ENCODE measurements at places on chromosomes 4 and X.
A peak's percentile ranks its signal among the peaks of the same experiment; 100 is the strongest.

GRCh38 chr4:5292101-5292500, 240.8 kb downstream of the STK32B start:
- no peak for DNase-seq

- DNase-seq = no peak
Measured at GRCh38 chrX:123720486-123720885, 12.4 kb downstream of the THOC2 start.

GRCh38 chr4:79015411-79015810, 76.2 kb upstream of the PAQR3 start:
- no peak for DNase-seq

DNA sequence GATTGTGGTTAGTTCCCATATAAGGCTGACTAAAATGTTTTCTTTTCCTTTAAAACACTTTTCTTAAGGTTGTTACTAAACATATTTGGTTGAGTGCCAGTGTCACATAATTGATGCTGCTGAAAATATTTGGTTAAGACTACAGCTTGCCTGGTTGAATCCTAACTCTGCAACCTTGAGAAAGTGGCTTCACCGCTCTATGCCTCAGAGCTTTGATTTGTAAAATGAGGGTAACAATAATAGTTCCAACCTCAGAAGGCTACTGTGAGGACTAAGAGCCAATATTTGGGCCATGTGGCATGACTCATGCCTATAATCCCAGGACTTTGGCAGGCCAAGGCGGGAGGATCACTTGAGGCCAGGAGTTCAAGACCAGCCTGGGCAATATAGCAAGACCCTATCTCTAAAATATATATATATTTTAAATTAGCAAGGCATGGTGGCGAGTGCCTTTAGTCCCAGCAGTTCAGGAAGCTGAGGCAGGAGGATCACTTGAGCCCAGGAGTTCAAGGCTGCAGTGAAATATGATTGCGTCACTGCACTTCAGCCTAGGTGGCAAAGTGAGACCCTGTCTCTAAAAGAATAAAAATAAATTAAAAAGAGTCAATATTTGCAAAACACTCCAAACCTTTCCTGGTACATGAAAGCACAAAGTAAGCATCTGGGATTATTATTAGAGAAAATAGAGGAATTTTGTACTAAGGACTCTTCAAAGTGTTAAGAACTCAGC, 7.1 kb upstream of the NEIL3 start:
- DNase-seq = no peak

- no peak for DNase-seq
Measured at GRCh38 chr4:62231994-62232393, 1031.9 kb downstream of the ADGRL3 start.

DNA sequence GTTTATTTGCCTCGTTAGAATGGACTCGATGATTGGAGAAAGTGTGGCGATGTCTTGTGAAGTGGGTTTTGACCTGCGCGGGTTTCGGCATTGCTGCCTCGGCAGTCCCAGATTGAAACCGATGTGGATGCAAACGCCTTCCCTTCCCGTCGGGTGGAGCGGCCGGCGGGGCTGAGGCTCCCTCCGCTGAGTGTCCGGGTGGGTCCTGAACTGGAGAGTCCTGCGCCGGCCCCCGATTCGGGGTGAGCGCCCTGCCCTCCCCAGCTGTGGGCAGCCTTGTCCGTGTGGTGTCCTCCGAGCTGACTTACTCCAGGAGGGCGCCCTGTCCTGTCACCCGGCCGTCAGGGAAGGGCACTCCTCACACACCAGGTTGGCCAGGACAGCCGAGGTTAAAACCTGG, 75.3 kb upstream of the PSAPL1 start:
- no peak for DNase-seq

DNA sequence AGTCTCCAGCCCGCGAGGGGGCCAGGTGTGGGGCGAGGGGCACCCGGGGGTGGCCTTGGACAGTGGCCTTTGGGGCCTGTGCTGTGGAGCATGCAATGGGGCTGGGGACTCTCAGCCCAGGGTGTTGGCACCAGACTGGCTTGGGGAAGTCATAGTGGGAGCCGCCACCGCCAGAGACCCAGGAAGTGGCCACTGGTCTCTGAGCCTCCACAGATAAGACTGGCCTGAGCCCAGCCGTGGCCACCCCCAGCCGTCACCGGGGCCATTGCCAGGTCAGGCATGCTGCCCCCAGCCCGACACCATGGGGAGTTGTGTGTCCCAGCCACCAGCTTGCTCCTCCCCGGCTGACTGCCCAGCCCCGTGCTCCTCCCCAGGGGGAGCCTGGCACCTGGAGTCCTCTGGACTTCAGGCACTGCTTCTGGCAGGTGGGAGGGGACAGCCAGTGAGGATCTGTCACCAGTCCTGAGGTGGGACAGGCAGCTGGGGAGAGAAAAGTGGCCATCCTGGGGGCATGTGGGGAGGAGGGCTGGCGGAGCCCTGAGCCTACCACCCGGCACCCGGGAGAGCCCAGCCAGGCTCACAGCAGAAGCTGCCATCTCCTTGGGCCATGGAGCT, 32.5 kb downstream of the TACC3 start:
- DNase-seq = no peak

- DNase-seq = no peak
Measured at GRCh38 chrX:55754861-55755294, 37.3 kb downstream of the RRAGB start.

- DNase-seq = no peak
Measured at GRCh38 chrX:55521687-55522086, 32.0 kb upstream of the USP51 start.

- no peak for DNase-seq
Measured at GRCh38 chrX:9913146-9913433, 54.1 kb upstream of the CLDN34 start.

GRCh38 chr4:149781150-149781549, 34.5 kb downstream of the IQCM start:
- DNase-seq = no peak

GRCh38 chr4:101833480-101833879, 43.0 kb downstream of the BANK1 start:
- no peak for DNase-seq

- DNase-seq = peak; percentile 94
Measured at GRCh38 chr4:75289914-75290582, 224.2 kb downstream of the RCHY1 start.

DNA sequence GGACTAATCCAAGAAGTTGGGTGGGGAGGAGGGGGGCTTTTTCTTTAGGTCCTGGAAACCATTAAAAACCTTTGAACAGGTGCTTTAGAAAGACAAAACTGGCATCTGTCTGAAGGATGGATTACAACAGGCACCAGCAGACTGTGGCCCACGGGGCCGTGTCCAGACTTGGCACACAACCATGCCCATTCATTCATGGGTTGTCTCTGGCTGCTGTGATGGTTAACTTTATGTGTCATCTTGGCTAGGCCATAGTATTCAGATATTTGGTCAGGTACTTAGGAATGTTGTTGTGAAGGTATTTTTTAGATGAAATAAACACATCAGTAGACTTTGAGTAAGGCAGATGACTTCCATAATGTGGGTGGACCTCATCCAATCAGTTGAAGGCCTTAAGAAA, 45.5 kb downstream of the TBL1X start:
- no peak for DNase-seq

DNA sequence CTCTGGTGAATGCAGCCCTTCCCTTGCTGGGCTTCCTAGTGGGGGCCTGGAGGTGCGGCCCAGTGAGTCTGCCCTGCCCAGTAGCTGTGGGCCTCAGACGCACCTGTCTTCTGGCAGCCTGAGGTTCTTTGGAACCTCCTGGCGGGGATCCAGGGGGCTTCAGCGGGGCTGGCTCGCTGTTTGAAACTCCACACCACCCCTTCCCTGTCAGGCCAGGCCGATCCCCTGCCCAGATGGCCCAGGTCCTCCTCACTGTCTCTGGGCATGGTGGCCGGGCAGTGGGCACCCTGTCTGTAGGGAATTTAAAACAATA, 10.7 kb upstream of the NKX1-1 start:
- no peak for DNase-seq

GRCh38 chr4:100086766-100087431, 103.4 kb downstream of the DDIT4L start:
- DNase-seq = no peak

DNA sequence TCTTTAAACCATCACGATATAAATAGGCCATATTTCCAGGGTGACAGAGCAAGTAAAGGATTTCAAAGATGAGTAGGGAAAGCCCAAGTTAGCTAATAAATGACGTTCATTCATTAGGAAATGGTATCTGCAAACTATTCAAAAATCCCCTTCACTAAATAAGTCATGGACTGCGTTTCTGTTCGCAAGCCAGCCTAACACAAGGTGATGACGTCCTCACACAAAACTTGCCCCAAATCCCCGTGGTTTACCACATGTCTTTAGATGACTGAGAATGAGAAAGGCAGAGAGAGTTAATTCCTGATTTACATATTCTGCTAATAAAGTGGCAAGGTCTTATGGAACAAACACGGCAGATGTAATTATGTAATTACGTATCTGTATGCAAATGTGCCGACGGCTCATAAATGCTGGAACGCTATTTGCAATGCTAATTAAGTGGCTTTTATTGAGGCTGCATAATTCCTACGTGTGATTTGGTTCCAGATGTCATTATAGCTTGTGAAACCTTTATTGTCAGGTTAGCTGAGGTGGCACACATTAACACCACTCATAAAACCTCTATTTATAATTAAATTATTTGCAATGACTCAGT, 437.7 kb upstream of the FRG1 start:
- DNase-seq = no peak

- DNase-seq = no peak
Measured at GRCh38 chrX:151988706-151989299, 14.3 kb upstream of the GABRE start.

GRCh38 chr4:3685081-3685645, 81.0 kb upstream of the ADRA2C start:
- no peak for DNase-seq

DNA sequence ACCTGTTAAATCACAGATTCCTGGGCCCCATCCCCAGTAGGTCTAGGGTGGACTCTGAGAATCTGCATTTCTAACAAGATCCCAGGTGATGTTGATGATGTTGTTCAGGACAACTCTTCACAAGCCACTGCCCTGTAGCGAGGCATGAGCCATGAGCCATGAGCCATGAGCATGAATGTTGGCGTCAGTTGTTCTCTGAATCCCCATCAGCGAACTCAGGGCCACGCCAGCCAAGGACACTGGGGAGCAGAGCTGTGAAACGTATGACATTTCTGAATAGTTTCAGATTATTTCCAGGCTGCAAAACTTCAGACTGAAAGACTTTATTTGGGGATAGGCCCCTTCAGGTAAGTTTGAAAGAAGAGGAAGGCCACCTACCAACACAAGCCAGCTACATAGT, 46.9 kb upstream of the HCCS start:
- DNase-seq = no peak

GRCh38 chr4:103424853-103425252, 226.7 kb upstream of the CENPE start:
- DNase-seq = no peak

DNA sequence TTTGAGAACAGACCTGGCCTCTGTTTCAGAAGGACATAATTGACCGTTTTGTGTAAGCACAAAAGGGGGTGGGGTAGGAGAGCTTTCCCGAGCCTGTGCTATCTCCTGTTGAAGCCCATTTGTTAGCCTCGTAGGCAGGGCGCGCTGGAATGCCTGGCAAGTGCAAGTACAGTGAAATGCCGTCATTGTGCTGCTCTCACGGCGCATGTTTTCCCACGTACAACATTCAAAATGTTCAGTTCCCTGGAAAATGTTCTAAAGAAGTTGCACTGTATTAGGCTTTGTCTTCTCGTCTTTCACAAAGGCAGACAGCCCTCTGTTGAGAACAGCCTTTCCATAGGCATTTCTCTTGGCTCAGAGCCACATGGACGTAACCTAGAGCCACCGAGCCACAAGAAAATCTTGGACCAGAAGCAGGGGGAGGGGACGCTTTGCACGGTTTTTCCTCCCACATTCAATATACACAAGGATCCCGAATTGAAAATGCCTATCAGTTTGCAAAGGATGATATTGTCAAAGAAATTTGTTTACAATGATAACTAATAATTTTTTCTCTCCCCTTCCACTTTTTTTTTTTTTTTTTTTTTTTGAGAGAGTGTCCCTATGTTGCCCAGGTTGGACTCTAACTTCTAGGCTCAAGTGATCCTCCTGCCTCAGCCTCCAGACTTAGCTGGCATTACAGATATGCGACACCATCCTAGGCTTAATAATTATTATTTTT, 54.6 kb upstream of the RAPGEF2 start:
- no peak for DNase-seq

- no peak for DNase-seq
Measured at GRCh38 chrX:134537179-134537955, 77.4 kb downstream of the HPRT1 start.

DNA sequence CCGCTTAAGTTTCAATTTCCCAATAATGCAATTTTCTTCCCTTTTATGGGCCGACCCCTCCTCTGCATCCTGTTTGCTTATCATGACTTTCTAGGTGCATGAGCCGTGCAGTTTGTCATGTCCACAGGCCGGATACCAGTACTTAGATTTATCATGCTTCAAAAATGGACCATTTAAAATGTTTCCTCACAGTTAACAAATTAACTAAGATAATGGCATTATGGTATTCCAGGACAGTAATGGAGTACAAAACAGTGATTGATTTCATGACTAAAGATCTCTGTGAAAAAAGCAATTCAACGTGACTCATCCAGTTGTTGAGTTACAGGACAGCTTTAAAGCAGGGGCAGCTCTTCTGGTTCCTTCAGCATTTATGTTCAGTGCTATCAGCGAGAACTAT, 23.0 kb downstream of the SNX25 start:
- no peak for DNase-seq

GRCh38 chr4:152815078-152815477, 35.3 kb downstream of the ARFIP1 start:
- DNase-seq = no peak

- DNase-seq = no peak
Measured at GRCh38 chr4:172619218-172619617, 549.4 kb upstream of the GALNT7 start.

DNA sequence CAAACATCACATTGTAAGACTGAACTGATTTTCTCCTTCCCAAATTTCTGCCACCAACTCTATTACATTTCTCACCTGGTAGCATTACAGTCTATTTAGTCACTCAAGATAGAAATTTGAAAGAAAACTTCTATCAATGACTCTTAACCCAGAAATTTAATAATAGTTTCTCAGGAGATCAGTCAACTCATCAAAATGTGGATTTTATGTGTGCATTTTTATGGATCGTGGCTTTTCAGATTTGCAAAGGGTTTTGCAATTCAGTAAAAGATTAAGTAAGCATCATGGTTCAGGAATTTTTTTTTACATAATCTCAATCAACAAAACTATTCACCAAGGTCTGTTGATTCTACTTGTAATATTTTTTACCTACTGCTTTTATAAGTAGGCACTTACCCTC, 111.1 kb downstream of the CFAP299 start:
- no peak for DNase-seq

GRCh38 chrX:80807606-80807991, 2.1 kb downstream of the BRWD3 start:
- no peak for DNase-seq
